Right ventricle myocardium superior (tissue), 1 donor: ENCODE measurements at places on chromosomes 7 and 10.

- DNase-seq: peak; percentile 69
Observed at GRCh38 chr7:121624958-121625357, 228.8 kb upstream of the FAM3C start.

- no peak for DNase-seq
Observed at GRCh38 chr10:121216295-121216694, 365.1 kb downstream of the WDR11 start.

GRCh38 chr7:109003742-109004141 is 434.1 kb downstream of the DNAJB9 start:
- no peak for DNase-seq

GRCh38 chr10:98265403-98266378 is 2.3 kb downstream of the LOXL4 start:
- no peak for DNase-seq

- no peak for DNase-seq
Observed at GRCh38 chr10:74123081-74123480, 27.5 kb downstream of the AP3M1 start.

DNA sequence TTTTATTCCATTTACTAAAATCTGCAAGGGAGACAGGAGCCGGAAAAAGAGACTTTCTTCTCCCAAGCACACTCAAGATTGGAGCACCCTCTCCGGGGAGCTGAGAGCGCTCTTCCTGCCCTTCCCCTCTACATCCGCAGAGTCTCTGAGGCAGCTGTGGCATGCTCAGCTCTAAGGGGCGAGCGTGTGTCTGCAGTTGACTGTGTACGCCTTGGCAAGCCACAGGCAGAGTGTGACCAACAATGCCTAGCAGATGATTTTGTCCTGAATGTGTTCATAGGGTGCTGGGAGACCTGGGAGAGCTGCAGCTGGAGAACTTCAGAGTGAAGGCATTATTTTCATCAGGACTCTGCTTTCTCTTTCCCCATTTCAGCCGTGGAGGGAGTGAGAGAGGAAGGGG is 20.7 kb downstream of the MTURN start:
- no peak for DNase-seq

DNA sequence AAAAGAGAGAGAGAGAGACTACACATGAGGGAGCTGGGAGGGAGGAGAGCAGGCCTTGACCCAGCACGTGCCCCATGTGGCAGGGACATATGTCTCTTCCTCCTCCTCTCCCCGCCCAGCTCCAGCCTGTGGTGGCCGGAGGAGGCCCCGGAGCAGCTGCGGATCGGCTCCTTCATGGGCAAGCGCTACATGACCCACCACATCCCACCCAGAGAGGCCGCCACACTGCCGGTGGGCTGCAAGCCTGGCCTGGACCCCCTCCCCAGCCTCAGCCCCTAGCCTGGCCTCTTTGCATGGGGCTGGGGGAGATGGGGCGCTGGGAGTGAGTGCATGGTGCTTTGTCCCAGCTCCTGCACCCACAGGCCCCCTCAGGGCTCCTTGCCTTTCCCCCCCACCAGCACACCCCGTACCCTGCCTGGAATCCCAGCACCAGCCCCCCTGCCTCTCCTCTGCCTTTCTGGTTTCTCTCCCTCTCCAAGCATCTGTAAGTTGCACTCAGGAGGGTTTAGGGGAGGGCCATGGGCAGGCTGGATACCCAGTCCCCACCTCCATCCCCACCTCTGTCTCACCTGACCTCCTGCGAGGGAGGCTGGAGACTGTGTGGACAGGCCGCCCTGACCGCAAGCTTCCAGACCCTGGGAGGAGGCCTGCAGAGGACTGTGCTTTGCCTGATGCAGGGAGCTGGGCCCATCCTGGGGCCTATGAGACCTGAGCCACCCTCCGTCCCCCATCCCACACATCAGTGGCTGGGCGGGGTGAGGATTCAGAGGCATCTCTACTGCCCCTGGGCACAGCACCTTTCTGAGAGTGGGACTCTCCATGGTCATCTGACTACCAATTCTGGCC is 4.8 kb downstream of the UPK3B start:
- DNase-seq: no peak

GRCh38 chr7:4169455-4169854 is 512.6 kb upstream of the FOXK1 start:
- no peak for DNase-seq

DNA sequence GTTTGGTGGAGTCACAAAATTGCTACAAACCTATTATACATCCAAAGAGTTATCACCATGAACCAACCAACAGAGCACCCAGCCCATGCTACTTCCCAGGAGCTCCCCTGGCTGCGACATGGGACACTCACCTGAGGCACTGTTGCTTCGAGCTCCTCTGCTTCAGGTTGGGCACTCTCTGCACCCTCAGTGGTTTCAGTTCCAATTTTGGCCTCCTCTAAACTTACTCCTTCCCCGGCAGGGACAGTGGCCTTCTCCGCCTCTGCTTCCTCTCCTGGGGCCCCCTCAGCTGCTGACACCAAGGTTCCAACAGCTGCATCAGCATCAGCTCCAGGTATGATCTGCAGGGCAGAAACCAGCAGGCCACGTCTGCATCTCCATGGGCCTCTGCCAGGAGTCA is 120.4 kb upstream of the TARP start:
- DNase-seq: no peak

DNA sequence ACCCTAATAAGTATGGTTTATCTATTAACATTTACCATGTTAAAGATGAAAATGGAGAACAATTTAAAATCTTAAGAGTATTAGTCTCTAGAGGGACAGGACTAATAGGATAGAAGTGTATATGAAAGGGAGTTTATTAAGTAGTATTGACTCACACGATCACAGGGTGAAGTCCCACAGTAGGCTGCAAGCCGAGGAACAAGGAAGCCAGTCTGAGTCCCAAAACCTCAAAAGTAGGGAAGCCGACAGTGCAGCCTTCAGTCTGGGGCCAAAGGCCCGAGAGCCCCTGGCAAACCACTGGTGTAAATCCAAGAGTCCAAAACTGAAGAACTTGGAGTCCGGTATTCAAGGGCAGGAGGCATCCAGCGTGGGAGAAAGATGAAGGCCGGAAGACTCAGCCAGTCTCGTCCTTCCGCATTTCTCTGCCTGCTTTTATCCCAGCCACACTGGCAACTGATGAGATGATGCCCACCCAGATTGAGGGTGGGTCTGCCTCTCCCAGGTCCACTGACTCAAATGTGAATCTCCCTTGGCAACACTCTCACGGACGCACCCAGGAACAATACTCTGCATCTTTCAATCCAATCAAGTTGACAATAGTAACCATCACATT is 140.8 kb upstream of the FAM20C start:
- no peak for DNase-seq

DNA sequence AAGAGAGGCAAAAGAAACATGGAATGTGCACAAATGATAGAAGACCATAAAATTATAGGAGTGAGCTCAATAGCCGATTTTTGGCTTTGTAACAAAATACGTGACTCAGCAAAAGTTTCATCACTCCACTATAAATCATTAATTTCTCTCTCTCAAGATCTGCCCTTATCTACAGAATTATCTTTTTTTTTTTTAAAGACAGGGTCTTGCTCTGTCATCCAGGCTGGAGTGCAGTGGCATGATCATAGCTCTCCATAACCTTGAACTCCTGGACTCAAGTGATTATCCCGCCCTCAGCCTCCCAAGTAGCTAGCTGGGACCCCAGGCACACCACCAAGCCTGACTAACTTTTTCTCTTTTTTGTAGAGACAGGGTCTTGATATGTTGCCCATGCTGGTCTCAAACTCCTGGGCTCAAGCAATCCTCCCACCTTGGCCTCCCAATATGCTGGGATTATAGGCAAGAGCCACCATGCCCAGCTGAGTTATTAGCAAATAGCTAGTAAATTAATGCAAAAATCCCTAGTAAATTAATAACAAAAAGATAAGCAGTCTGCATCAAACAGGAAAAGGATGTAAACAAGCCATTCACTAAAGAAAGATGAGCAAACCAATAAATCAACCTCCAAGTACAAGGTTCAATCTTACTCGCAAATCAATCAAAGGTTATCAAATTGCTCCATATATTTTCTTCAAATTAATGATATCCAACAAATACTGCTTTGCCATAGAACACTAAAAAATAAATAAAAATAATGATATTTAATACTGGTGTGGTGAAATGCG is 450.7 kb downstream of the PARD3 start:
- no peak for DNase-seq

GRCh38 chr7:5356751-5357119 is 66.9 kb downstream of the TNRC18 start:
- DNase-seq: no peak

- DNase-seq: no peak
Observed at GRCh38 chr10:78416031-78417011, 382.7 kb downstream of the RPS24 start.

- no peak for DNase-seq
Observed at GRCh38 chr10:52400562-52400961, 86.5 kb downstream of the DKK1 start.

DNA sequence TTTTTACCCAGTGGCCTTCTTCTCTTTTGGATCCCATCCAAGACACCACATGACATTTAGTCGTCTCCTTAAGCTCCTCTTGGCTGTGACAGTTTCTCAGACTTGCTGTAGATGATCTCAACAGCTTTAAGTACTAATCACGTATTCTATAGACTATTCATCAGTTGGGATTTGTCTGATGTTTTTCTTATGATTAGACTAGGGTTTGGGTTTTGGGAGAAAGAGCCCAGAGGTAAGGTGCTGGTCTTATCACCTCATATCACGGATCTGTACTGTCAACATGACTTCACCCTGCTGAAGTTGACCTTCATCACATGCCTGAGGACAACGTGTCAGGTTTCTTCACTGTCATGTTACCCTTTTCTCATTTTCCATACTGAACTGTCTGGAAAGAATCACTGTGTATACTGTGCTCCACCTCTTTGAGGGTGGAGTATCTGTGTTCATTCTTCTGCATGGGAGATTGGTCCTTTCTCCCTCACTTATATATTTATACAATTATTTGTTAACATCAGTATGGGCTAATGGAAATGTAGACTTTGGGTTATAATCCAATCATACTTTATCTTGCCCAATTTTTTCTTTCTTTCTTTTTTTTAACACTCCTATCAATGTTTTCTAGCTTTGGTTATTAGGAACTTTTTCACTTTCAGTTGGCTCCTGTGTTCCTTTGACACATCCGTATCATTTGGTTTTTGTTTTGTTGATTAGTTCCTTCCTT is 6.4 kb upstream of the HKDC1 start:
- DNase-seq: no peak

- DNase-seq: no peak
Observed at GRCh38 chr7:18780266-18780665, 284.7 kb downstream of the HDAC9 start.
